Small intestine (tissue), 16 donors: ENCODE measurements at places on chromosomes 4 and X.

DNA sequence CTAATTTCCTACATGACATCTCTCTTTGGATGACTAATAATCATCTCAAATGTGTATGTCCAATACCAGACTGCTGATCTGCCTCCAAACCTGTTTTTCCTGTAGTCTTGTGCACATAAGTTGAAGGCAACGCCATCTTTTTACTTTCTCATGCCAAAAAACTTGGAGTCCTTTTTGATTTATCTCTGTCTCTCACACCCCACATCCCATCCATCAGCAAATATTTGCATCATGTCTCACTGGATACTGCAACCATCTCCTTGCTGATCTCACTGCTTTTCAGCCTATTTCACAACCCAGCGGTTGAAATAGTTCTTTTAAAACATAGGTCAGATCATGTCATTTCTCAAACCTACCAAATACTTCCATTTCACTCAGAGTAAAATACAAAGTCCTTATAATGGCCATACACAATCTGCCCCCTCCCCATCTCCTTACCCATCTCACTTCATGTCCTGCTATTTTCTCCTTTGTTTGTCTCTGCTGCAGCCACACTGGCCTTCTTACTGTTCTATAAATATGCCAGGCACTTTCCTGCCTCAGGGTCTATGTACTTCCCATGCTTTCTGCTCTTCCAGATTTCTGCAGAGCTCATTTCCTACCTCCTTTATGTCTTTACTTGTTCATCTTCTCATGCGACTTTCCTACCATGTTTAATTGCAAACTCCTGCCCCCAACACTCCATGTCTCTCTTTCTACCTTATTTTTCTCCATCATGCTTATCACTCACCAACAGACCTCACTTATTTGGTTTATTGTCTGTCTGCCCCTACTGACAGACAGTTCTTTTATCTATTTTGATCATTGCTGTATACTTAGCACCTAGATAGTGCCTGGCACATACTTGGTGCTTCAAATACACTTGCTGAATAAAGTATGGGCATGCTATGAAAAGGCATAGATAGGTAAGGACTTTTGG is 98.8 kb downstream of the ANXA3 start:
- H3K36me3 ChIP-seq, result no peaks in the 10 kb centered on the region
- no peak overlapping the region for H3K4me3 ChIP-seq
- H3K4me1 ChIP-seq, result peaks cover 10% of the 10 kb centered on the region
- H3K27me3 ChIP-seq, result no peaks in the 10 kb centered on the region

- H3K4me3 ChIP-seq, result no peak overlapping the region
- no peak for DNase-seq
- H3K27ac ChIP-seq, result no peak overlapping the region
- H3K4me1 ChIP-seq, result no peaks in the 10 kb centered on the region
- no peaks in the 10 kb centered on the region for H3K36me3 ChIP-seq
These were observed 53.7 kb downstream of the SEPSECS start for GRCh38 chr4:25106363-25107151.

- no peaks in the 10 kb centered on the region for H3K4me1 ChIP-seq
- DNase-seq, result no peak
- no peaks in the 10 kb centered on the region for H3K36me3 ChIP-seq
- no peak overlapping the region for H3K4me3 ChIP-seq
- H3K27me3 ChIP-seq, result peaks cover 43% of the 10 kb centered on the region
These were observed 732 bp upstream of the ESX1 start for GRCh38 chrX:104255465-104255864.

DNA sequence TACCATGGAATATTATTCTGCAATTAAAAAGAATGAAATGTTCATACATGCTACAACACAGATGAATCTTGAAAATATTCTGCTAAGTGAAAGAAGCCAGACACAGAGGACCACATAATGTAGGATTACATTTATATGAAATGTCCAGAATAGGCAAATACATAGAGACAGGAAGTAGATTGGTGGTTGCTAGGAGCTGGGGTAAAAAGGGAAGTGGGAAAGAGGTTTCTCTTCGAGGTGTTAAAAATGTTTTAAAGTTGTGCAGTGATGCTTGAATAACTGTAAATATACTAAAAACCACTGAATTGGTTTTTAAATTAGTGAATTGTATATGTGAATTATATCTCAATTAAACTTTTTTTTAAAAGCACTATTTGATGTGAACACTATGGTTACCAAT is 3.6 kb upstream of the NXT2 start:
- H3K36me3 ChIP-seq, result no peaks in the 10 kb centered on the region
- no peaks in the 10 kb centered on the region for H3K27me3 ChIP-seq
- no peak for DNase-seq

DNA sequence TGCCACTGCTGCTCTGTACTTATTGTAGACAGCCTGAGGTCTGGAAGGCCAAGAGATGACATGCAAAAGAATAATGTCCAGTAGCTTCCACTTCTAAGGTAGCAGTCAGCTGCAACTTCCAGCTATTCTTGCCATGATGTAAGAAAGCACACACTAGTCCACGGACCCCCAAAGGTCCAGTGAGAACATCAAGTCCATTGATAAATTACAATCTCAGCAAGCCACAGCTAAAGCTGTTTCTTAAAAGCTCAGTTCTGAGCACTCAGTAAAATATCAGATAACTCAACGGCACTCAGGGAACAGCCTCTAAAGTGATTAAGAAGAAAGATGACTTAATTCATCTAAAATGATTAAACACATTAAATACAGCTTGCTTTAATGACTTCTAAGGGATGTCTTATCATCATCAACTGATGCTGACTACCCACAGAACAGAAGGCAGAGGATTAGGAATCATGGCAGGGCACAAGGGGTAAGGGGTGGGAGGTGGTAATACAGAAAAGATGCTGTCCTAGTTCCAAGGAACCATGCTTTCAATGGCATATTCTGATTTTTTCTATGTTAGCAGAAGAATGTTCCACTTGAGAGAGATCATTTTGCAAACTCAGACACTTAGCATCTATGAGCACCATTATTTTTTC is 99.1 kb upstream of the CBR4 start:
- H3K4me1 ChIP-seq, result no peaks in the 10 kb centered on the region
- H3K36me3 ChIP-seq, result no peaks in the 10 kb centered on the region
- no peaks in the 10 kb centered on the region for H3K27me3 ChIP-seq
- H3K27ac ChIP-seq, result no peak overlapping the region
- DNase-seq, result no peak
